Stimulated activated CD4-positive, alpha-beta T cell treated with anti-CD3 and anti-CD28 coated beads, Interleukin-2, amount 100 ng/mL, for 4 hours (primary cell): ENCODE measurements at places on chromosomes 1 and 21.

DNA sequence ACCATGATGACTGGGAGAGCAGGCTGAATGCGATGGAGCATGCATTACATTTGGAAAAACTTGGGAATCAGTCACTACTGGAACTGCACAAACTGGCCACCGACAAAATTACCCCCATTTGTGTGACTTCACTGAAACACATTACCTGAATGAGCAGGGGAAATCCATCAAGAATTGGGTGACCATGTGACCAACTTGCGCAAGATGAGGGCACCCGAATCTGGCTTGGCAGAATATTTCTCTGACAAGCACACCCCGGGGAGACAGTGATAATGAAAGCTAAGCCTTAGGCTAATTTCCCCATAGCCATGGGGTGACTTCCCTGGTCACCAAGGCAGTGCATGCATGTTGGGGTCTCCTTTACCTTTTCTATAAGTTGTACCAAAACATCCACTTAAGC lies 9.1 kb downstream of the SNIP1 start:
- DNase-seq: no peak

- no peak for DNase-seq
Measured at GRCh38 chr1:63975481-63975880, 201.7 kb downstream of the ROR1 start.

- no peak for DNase-seq
Measured at GRCh38 chr1:55005351-55006140, 6.8 kb downstream of the BSND start.

DNA sequence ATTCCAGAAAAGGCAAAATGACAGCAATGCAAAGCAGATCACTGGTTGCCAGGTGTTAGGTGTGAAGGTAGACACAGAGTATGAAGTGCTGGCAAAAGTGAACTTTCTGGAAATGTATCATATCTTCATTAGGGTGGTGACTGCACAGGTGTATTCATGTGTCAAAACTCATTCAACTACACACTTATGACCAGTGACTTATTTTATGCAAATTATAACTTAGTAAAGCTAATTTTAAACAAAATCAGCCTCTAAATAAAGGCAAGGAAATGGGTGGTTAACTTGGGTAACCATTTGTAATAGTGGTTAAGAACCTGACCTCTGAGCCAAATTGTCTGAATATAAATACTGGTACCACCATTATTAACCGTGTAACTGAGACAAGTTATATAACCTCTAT lies 7.4 kb downstream of the COP1 start:
- DNase-seq: no peak

- DNase-seq: peak; percentile 7
Measured at GRCh38 chr1:53485478-53486394, 26.5 kb downstream of the DMRTB1 start.

DNA sequence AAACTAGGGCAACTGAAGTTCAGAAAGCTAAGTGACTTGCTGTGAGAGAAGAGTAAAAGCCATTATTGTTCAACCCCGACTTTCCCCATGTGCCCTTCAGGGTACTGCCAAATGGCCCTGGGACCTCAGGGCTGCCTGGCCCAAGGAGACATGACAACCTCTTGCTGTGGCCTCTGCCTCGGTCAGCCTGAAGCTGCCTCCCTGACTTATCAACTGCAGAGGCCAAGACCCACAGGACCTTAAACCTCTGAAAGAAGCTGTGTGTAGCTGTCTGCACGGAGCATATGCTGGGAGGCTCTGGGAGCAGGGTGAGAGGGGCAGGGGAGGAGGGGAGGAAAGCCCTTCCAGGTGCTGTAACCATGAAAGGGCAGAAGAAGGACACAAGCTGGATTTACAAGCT lies 35.9 kb downstream of the HMGB4 start:
- no peak for DNase-seq

DNA sequence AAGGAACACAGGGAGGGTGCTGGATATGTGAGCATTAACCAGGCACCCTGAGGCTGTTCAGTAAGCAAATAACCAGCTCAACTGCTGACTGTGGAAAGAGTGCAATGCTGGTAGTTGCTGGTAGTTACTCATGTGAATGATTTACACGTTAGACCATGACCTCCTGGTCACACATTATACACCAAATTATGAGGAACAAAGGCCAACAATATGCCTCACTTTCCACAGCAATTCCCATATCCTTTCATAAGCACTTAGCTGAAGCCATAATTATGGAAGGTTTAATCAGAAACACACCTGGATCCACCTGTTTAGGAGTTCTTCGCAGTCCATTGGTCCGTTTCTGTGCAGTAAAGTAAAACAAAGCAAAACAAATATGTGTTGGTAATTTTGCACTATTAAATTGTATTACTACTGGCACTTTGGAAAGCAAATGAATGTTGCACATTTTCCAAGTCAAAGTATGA lies 281.8 kb downstream of the VAV3 start:
- DNase-seq: no peak

GRCh38 chr1:155912056-155912536 lies 947 bp upstream of the RIT1 start:
- DNase-seq: no peak

- no peak for DNase-seq
Measured at GRCh38 chr1:180579961-180580611, 21.3 kb downstream of the OVAAL start.

DNA sequence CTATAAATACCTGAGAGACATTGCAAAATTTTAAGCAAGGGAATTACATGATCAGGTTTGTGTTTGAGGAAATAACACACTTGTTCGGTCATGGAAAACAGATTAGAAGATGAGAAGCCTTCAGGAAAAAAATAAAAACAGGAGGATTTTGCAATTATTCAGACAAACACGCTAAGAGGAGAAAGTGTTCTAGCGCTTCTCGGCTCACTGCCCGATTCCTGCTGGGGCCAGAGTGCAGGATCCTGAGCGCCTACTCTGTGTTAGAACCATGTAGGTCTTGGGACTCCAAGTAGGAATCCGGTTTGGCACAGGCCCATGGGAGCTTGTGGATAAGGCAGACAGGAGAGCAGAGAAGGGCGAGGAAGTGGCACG lies 8.1 kb upstream of the PRELP start:
- no peak for DNase-seq

- no peak for DNase-seq
Measured at GRCh38 chr1:206554211-206554610, 46.9 kb downstream of the RASSF5 start.

DNA sequence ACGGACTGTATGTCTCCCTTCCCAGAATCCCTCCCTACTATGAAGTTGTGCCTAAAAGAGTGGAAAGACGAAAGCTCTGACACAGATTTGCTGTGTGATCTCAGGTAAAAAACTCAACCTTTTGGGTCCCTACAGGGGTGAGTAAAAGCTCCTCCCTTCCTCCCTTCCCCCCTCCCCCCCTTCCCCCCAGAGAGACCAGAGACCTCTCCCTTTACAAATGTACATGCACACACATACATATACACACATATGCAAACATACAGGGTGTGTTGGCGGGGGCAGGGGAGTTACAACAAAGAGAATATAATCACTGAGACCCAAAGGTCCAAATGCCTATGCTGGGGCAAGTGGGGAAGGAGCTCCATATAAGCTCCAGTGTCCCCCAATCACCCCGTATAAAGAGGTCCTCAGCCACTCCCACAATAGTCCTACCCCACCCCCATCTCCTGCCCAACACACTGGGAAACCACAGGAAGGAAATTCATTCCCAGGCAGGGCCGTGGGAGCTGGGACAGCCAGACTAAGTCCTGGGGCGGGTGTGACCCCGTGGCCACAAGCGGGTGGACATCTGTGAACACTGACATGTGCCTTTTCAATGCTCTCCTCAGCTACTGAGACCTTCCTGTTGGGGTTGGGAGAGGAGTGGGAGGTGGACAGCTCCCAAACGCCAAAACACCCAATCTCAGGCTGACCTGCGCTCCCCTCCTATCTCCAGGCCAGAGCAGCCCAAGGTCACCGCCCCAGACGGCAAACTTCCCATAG lies 2.0 kb downstream of the MEF2D start:
- no peak for DNase-seq

- DNase-seq: no peak
Measured at GRCh38 chr1:225890346-225891228, 1.6 kb upstream of the LEFTY1 start.

- DNase-seq: no peak
Measured at GRCh38 chr1:178540646-178541045, 27.7 kb downstream of the TEX35 start.

GRCh38 chr1:12617511-12617900 lies 504 bp downstream of the DHRS3 start:
- peak; percentile 33 for DNase-seq
